ENCODE measurements at places on chromosomes 7 and 10.

- no peak for DNase-seq
These were observed 32.3 kb downstream of the C1GALT1 start for GRCh38 chr7:7214398-7215347.

DNA sequence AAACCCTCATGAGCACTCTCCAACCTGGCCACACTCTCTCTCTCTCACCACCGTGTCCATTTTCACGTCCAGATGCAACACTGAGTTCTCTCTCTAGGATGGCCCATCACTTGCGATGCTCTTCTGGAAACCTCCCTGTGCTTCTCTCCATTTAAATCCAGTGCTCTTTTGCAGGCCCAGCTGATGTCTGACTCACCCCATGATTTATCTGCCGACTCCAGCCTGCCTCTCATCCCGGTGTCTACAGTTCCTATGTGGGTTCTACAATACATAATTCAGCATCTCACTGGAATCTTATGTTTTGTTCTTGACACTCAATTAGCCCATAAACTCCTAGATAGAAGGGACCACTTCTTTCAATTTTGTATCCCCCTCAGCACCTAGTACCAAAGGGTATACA is 5.0 kb downstream of the TPK1 start:
- no peak for DNase-seq

GRCh38 chr10:86064219-86064618 is 302.4 kb downstream of the GRID1 start:
- no peak for DNase-seq

- DNase-seq = no peak
These were observed 364.3 kb upstream of the ANKRD30A start for GRCh38 chr10:36761121-36761520.

- no peak for DNase-seq
These were observed 615.8 kb downstream of the AUTS2 start for GRCh38 chr7:70214071-70214470.

DNA sequence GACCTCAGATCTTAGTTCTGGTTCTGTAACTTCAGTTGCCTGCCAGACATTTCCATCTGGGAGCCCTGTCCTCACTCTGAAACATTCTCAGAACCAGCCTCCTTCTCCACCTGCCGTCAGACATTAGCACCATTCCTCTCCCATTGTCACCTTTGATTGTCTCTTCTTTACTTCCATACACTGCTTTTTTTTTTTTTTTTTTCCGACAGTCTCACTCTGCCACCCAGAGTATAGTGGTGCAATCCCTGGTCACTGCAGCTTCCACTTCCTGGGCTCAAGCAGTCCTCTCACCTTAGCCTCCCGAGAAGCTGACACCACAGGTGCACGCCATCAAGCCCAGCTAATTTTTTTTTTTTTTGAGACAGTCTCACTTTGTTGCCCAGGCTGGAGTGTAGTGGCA is 21.1 kb upstream of the HIPK2 start:
- no peak for DNase-seq

DNA sequence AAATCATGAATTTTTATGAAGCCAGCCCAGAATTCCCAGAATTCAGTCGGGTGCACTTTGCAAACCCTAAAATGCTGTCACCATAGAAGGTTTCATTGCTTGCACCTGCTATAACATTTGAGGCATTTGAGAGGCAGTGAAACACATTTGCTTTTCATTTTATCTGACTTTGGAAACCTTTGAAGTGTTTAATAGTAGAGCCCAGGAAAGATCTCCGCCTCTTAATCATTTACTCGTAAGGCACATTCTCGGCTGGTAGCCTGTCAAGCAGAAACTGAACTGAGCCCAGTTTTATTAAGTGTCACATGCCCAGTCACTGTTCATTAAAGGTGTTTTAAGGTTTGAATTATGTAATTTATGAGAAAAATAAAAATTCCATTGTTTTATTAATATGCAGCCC is 247.6 kb downstream of the EMX2 start:
- DNase-seq = no peak

GRCh38 chr10:113094114-113094486 is 144.1 kb downstream of the TCF7L2 start:
- DNase-seq = peak; percentile 65

DNA sequence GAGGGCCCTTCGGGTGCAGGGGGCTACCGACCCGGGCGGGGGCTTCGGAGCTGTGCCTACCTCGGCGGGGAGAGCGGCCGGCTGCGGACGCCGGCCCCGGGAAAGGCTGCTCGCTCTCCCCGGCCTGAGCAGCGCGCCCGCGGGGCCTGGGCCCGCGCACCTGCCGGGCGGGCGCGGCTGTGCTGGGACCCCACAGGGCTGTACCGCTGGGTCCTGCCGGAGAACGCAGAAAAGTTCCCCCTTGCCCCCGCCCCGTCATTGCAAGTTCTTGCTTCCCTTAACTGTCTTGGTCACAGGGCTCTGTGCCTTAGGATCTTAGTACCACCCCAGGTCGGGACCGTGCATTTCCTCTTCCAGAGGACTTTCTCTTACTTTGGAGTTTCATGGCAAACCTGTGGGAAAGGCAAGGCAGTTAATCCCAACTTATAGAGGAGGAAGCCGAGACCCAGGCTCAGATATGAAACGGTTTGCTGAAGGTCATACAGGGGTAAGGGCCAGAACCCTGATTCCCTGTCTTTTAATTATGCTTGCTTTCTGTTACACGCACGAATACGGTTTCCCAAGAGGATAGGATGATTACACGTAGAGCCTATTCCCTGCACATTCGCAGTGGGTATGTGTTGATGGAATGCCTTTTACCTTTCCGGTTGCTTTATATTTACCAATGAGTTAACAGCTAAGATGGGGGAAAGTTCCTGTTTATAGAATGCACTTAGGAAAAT is 652 bp downstream of the PCGF5 start:
- DNase-seq = peak; percentile 39

DNA sequence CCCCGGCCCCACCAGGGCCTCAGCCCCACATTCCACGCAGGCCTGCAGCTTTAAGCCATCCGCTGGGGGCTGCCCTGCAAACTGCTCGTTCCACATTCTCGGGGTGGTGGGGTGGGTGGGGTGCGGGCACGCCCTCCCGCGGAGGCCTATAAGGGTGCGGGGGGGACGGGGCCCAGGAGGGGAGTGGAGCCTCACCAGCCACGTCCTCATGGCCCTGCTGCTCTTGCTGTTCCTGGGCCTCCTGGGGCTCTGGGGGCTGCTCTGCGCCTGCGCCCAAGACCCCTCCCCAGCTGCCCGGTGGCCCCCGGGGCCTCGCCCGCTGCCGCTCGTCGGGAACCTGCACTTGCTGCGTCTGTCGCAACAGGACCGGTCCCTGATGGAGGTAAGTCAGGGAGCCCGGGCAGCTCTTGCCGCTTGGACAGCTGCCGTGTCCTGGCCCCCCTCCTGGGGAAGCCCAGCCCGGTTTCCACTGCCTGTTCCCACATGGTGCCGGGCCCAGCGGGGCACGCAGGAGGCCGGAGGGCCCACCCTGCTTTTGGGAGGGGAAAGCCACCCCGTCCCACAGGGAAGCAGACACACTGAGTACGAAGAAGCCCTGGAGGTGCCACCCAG is at the start of gene CYP2W1:
CYP2W1 (plus strand) TSS at position 178 of the 612 bp plus-strand sequence; CDS start at position 209, 31 bp downstream.
- DNase-seq = no peak

DNA sequence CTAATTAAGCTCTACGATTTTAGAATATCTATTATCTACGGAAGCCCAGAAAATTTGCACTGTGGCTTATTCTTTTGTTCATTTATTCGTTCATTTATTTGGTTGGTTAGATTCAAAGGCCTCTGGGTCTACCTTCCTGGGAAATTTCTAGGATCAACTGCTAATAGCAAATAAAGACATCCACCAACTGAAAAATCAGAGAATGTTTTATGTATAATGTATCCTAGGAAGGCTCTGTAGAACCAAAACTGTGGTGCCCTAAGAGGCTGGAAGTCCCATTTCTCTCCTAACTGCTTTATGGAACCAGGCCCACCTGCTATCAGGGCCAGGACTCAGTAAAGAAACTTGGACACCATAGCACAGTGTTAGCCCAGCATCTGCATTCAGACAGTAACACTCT is 923.4 kb upstream of the AUTS2 start:
- peak; percentile 38 for DNase-seq

DNA sequence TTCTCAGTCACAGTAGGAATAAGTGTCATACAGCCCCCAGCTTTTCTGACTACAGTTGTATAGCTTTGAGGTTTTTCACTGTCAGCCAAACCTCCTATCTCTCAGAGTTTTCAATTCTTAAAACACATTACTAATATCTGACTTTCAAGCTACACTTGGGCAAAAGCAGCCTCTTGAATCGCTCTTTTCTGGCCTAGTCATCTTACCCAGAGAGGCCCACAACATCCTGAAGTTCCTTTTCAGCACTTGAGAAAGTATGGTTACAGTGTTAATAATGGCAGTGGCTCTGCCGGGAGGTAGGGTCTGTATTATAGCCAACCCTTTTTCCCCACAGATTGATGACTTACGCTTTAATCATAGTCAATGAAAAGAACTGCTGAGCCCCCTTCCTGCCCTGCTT is 181.0 kb downstream of the LRRC4 start:
- DNase-seq = no peak
